Activated B cell treated with CpG ODN at 0.5 μM for 24 hours (primary cell): ENCODE measurements at places on chromosomes 2 and 18. TPM values are rescaled to one million over a fixed set of nuclear protein-coding genes. Genes with fewer than 3 reads are reported as not detected.

DNA sequence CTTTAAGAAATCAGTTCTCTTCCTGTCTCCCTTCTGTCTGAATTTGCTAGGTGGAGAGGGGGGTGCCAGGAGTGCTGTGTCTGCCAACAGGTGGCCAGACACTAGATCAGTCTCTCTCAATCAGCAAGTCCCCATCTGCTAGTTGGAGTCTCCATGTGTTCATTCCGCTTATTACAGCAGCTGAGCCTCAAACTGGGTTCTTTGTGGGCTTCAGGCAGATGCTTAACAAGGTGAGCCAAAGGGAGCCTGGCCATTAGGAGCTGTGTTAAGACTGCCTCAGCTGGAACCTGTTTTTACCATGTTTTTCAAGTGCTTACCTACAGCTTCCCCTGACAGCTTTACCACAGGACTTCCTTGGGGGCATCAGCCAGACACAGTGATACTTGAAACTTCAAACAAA lies 401.9 kb downstream of the LRP1B start:
- no peak for DNase-seq

DNA sequence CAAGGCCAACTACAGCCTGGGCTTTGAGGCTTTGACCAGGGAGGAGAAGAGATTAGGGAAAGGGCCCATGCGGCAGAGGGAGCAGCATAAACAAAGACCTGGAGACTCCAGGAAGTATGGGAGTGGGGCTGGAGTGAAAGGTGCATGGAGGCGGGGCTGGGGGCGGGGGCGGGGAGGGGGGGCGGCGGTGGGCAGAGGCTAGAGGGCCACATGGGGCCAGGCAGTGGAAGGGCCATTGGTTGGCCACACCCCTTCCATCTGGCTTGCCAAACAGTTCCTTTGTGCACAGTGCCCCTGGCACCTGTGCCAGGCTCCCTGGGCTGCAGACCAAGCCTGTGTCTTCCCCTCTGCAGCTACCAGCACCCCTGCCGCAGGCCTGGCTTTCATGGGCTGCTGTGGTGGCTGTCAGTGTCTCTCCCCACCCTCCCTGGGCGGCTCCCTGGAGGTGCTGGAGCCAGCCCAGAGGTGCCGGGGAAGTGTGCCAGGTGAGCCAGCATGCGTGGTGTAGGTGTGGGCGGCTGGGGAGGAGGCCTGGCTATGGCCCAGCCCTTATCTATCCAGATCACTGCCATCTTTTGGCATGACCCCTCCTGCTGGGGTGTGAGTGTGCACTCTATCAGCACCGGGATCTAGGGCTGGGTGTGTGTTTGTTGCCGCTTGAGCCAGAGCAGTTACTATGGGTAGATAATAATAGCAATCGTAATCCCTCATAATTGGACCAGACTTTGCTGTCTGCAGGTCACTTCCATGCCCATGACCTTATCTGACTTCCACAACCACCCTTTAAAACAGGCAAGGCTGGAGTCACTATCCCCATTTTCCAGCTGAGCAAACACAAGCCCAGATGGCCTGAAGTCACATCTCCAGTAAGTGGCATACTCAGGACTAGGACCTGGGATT lies 30.5 kb downstream of the DNMT3A start:
- no peak for DNase-seq

GRCh38 chr2:102385522-102385921 lies 29.9 kb downstream of the IL18R1 start:
- DNase-seq: no peak

GRCh38 chr18:50895350-50896045 lies 16.6 kb downstream of the ME2 start:
- no peak for DNase-seq

GRCh38 chr2:33411765-33412164 lies 64.7 kb upstream of the RASGRP3 start:
- DNase-seq: no peak

DNA sequence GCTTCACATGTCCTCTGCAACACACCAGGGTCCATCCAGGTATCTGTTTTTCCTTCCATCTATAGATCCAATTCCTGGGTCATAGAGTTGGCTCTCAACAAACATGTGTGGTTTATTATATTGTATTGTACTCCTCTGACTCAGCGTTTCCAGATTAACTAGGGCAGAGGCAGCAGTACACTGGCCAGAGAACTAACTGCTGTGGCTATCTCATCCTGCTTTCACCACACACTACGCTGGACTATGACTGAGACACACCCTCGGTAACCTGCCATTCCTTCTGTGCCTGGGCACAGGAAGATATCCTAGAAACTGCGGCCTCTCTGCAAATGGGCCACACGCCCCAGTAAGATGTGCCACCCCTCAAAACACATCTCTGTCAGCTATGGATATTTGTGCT lies 159.8 kb upstream of the STK17B start:
- no peak for DNase-seq

DNA sequence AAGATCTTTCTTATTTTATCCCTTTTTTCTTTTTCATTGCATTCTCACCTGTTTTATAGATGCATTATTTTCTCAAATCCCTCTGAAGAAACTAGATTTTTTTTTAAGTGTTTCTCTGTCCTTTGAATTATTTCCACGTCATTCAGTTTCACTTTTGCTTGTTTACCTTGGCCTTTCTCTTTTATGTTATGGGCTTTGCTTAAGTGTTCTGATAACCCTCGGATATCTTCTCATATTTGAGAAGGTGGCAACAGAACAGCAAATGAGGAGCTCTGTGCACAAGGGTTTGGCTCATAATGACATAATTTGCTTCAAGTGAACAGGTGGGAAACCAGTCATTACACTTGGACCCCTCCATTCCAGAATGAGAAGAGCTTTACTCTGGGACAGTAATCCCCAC lies 111.9 kb downstream of the C1D start:
- DNase-seq: no peak

- DNase-seq: no peak
Measured at GRCh38 chr2:218319813-218320365, 27.6 kb upstream of the TMBIM1 start.

DNA sequence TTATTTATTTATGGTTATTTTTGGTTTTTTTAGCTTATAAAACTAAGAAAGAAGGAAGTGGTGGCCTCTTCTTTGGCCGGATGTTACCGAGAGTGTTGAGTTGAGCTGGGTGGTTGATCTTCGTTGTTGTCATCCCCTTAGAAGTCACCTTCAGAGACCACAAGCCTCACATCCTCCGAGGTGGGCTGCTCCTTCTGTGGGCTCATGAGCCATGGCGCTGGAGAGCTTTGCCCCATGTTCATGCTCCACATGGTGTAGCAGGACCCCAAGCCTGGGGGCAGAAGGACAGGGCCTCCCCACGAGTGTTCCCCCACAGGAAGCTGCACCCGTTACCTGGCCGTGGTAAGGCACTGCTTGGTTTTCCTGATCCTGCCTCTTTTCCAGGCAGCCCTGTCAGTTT lies 23.4 kb downstream of the SNTG2 start:
- no peak for DNase-seq

DNA sequence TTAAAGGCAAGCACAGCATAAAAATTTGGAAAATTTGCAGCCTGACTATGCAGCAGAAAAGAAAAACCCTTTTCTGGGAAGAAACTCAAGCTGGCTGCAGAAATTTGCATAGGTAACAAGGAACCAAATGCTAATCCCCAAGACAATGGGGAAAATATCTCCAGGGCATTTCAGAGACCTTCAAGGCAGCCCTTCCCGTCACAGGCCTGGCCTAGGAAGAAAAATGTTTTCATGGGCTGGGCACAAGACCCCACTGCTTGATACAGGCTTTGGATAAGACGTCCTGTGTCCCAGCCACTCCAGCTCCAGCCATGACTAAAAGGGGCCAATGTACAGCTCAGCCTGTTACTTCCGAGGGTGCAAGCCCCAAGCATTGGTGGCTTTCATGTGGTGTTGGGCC lies 717.6 kb downstream of the TDRD15 start:
- DNase-seq: no peak

DNA sequence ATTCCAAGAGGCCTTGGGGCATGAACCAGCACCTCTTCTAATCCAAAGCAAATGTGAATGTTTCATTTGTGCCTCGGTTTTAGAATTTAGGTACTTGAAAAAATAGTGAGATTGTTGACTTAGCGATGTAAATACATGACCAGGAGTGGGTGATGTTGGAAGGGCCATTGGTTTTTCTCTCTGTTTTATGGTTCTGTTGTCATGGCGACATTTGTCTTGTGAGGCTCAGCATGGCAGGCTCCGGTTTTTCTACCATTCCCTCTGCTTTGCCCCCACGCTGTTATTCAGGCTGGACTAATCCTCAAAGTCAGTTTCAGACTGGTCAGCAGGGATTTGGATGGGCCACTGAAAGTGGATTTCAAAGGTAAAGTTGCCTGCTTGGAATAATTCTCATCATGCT lies 255.4 kb downstream of the ALPK2 start:
- DNase-seq: no peak

DNA sequence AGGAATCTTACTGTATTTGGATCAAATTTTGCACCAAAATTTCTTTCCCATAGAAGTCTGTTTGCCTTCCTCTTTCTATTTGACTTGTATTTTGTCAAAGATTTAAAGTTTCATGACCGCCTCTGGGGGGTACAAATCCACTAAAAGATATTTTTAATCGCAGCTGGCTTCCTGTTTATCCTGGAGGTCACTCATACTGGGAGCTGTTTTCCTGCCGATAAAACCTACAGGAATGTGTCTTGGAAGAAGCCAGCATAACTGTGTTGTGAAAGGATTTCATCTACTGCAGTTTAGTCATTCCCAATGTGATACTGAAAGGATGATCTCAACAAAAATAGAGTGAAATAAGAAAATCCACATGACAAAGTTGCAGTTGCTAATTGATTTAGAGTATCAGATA lies 184.0 kb downstream of the RIT2 start:
- DNase-seq: no peak

DNA sequence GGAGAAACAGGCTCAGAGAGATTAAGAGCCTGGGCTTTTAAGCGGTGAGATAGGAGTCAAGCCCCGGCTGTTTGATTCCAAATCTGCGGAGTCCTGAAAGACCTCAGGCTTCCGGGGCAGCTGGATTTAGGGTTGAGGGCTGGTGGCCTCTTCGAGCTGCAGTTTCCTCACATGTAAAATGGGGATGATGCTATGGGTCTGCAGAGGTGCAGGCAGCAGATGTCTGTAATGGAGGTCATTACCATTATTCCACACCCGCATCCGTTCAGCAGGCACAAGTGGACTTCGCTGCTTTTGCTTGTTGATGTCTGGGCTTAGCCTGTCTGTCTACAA lies 175.6 kb upstream of the HS6ST1 start:
- no peak for DNase-seq

DNA sequence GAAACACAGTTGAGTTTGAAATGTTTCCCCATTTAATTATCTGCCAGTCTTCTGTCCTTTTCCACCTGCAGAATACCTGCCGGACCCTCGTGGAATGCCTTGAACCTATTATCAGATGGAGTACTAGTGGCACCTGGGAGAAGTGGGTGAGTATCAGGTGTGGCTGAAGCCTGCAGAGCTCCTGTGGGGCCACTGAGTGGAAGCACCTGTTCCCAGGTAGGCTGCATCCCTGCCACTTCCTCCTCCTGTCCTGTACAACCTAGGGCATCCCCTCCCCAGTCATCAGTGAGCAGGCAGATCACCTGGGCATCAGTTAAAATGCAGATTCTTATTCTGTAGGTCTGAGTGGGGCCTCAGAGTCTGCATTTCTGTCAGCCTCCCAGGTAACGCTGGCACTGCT lies 80.8 kb upstream of the BZW1 start:
- DNase-seq: no peak

DNA sequence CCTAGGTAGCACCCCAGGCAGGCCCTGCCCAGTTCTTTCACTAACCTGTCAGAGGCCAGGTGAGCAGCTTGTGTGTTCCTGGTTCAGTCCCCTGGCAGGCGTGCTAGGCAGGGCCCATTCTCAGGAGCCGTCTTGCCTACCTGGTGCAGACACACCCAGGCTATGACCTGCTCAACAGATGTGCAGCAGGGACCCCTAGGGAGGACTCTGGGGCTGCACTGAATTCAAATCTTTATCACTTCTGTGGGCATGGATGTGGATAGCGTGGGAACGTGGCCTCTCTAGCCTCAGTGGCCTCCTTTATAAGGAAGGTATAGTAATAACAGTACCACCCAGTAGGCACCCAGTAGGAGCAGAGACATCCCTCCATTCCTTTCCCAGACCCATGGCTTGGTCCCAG lies 48.4 kb downstream of the PLEKHB2 start:
- DNase-seq: no peak

DNA sequence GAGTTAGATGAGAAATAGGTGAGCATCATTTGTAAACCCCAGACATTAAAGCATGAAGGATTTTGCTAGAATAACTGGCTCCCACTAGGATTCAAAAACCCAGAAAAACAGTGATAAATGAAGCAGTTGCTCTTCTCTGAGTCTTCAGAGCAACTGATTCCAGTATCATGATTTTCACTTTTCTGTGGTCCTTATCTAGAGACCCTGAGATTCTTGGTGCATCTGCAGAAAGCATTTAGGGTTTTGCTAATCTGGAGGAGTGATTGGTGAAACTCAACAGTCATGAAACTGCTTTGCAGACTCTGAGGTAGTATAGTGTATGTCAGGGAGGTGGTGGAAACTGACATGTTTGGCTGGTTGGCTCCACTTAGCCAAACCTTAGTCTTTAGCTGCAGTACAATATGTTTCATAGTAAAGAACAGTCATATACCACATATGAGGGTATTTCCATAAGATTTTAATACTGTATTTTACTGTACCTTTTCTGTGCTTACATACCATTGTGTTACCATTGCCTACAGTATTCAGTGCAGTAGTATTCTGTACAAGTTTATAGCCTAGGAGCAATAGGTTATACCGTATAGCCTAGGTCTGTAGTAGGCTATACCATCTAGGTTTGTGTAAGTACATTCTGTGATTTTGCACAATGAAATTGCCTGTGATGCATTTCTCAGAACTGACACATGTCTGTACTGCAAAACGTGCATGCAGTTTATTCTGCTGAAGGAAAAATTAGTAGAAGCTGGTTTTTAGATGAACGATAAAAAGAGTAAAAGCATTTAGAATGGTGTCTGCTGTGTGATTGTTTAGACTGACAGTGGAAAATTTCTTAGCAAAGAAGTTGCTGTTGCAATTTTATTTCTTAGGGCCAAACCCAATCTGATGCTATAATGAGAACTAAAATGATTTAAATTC lies 23.8 kb downstream of the EML4 start:
- DNase-seq: no peak

DNA sequence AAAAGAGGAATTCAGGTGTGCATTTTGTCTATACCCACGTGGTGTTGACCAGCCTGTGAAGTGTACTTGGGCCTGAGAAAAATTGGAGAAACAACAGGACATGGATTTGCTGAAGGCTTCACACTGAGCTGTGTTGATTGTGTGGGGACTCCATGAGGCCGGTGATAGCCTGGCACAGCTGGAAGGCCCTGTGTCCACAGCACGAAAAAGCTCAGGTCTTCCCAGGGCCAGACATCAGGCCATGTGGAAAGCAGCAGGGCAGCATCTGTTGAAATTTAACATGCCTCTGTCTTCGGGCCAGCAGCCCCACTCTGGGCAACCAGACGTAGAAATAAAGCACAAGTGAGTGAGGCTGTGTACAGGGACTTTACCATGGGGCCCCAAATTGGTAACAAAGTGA lies 84.1 kb downstream of the HS6ST1 start:
- DNase-seq: no peak

PROKR1 gene
- 0.05 and 0.09 TPM in 2 replicates for total RNA-seq

SGPP2 gene
- total RNA-seq: 12.4 and 12.7 TPM in 2 replicates

CCNT2 gene
- 62.9 and 73.4 TPM in 2 replicates for total RNA-seq

DCC gene
- not detected in 2 replicates for total RNA-seq

LAMA1 gene
- total RNA-seq: not detected in 2 replicates

ACAA2 gene
- 24.9 and 26.9 TPM in 2 replicates for total RNA-seq

ALPG gene
- total RNA-seq: not detected in 2 replicates

TEX44 gene
- not detected in 2 replicates for total RNA-seq
